ENCODE measurements at places on chromosomes 3 and 15. TPM values are rescaled to one million over a fixed set of nuclear protein-coding genes. Genes with fewer than 3 reads are reported as not detected.

TRPM1 gene
- not detected for total RNA-seq

GTPBP8 gene
- total RNA-seq, result 19.9 TPM

CERS3 gene
- 0.45 TPM for total RNA-seq

NDN gene
- total RNA-seq, result 4.0 TPM

ISLR gene
- not detected for total RNA-seq

CFAP92 gene
- not detected for total RNA-seq
